Uterus (tissue), 4 donors: ENCODE measurements at places on chromosomes 12 and 14. TPM values are rescaled to one million over a fixed set of nuclear protein-coding genes. Genes with fewer than 3 reads are reported as not detected.

GRCh38 chr14:99603471-99604277 is at the start of gene CCDC85C:
Gene CCDC85C (minus strand): TSS chr14:99604207. CDS start chr14:99603959, 248 bp downstream.
- DNase-seq: peak; percentile 48

Gene KLRC2
- total RNA-seq: not detected

DNA sequence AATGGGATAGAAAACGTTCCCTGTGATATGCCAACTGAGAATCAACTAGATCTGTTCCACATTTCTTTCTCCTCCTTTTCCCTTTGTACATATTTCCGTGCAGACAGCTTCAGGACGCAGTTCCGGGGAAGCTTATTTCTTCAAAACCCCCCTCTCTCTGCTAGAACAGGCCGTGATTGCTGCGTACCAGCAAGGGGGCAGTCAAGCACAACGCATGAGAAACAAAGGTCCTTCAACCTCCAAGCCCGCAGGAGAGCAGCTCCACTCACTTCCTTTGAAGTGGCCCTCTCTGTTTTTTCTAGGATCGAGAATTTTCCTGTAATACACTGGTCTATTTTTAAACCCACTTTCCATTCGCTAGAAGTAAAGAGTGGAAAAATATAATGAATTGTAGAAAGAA is 80.8 kb downstream of the ZNF664 start:
- peak; percentile 69 for DNase-seq

GRCh38 chr12:121976950-121977349 is 44.7 kb upstream of the BCL7A start:
- DNase-seq: no peak
